ENCODE measurements at places on chromosomes 3 and 15.

GRCh38 chr15:27254055-27254454 lies 283.1 kb downstream of the GABRG3 start:
- H3K27ac ChIP-seq = no peak overlapping the region
- H3K4me3 ChIP-seq = no peak overlapping the region
- H3K36me3 ChIP-seq = no peaks in the 10 kb centered on the region
- H3K4me1 ChIP-seq = no peaks in the 10 kb centered on the region

GRCh38 chr3:54746722-54747121 lies 181.1 kb downstream of the LRTM1 start:
- DNase-seq = no peak
- H3K27ac ChIP-seq = no peak overlapping the region
- H3K4me1 ChIP-seq = no peaks in the 10 kb centered on the region
- H3K36me3 ChIP-seq = no peaks in the 10 kb centered on the region

DNA sequence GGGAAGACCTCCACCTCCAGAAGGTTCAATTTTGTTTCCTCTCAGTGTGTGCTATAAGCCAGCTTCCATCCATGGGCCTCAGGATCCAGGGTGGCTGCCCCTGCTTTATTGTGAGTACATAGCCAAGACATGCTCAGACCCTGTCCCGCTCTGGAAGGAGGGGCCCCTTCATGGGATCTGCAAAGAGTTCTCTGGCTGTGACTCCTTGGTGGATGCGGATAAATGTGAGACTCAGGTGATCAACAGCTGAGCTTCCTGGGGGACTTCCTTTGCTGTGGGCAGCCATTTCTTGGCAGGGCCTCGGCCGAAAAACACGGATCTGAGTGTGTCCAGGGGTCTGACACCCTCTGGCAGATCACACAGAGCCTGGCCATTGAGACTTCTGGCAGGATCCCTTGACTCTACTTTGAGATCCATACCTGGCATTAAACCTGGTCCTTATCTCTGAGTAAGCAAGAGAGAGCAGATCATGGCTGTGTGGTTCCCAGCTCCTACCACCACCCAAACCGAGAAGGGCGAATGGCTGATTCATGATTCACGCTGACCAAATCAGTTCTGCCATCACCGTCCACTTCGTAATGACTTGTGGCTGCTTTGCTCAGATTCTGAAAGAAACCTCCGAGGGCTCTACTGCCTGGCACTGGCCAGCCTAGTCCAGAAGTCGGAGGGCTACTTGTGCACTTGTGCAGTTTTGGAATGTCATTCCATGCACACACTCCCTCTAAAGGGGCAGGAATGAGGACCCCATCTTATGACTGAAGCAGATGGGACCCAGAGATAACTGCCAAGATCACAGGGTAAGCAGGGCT lies 68.1 kb downstream of the SENP2 start:
- no peak overlapping the region for H3K27ac ChIP-seq
- DNase-seq = no peak

DNA sequence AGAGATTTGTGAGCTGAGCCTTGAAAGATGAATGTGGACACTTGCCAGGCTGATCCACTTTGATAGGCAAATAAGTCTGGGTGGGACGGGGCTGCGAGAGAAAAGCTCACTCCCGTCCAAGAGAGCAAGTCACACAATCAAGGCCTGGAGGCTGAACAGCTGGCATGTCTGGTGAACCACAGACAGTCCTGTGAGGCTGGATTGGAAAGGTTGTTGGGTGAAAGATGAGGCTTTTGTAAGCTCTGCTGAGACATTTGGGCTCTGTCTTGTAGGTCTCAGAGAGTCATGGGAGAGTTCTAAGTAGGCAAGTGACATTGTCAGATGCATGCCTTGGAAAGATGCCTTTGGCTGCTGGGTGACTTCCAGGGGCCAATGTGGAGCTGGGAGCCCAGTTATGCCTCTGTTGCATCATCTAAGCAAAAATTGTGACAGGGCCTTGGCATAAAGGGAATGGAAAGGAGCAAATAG lies 38.5 kb downstream of the RPLP1 start:
- no peaks in the 10 kb centered on the region for H3K36me3 ChIP-seq
- no peaks in the 10 kb centered on the region for H3K4me1 ChIP-seq
- no peak overlapping the region for H3K4me3 ChIP-seq
- no peak for DNase-seq
- H3K27ac ChIP-seq = no peak overlapping the region

DNA sequence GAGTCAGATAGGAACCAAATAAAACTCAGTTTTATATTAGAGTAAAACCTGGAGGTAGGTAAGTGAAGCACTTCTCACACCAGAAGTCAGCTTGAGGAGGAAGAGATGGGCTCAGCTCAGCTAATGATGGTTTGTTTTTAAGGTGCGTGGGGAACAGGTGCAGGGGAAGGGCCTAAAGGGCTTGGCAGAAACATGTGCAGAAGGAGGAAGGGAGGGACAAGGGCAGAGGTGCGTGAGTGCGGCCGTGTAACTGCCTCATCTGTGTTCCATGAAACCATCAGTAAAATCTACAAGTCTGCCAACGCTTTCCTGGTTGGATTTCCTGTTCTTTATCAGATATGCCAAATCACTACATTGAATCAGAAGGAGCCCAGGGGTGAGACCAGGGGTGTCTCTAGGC lies 19.9 kb downstream of the FYCO1 start:
- no peak overlapping the region for H3K27ac ChIP-seq
- H3K27me3 ChIP-seq = no peaks in the 10 kb centered on the region
- peaks cover 20% of the 10 kb centered on the region for H3K36me3 ChIP-seq
- no peak for DNase-seq

Measured in Calu3 (cell line).